GM03348 (cell line): ENCODE measurements at places on chromosomes 7 and 10.

GRCh38 chr10:51729822-51730555 is 30.6 kb upstream of the CSTF2T start:
- no peak for DNase-seq

- DNase-seq, result no peak
Measured at GRCh38 chr7:140232957-140233917, 56.5 kb upstream of the KDM7A start.

DNA sequence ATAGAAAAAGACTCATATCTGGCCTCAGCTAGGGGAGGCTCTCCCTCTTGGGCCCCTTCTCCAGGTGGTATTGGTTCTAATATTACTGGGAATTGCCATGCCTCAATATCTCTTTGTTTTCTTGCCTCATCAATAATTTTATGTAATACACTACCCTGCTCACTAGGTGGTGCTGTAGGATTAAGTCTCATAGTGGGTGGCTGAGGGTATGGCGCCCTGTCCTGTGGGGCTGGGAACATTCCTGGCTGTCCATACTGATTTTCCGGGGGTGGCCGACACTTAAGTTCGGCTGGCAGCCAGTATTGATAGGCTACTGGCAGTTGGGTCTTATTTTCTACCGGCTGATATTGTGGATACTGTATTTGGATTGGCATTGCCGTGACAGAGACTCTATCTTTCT is 9.0 kb upstream of the TAS2R3 start:
- peak; percentile 15 for DNase-seq

DNA sequence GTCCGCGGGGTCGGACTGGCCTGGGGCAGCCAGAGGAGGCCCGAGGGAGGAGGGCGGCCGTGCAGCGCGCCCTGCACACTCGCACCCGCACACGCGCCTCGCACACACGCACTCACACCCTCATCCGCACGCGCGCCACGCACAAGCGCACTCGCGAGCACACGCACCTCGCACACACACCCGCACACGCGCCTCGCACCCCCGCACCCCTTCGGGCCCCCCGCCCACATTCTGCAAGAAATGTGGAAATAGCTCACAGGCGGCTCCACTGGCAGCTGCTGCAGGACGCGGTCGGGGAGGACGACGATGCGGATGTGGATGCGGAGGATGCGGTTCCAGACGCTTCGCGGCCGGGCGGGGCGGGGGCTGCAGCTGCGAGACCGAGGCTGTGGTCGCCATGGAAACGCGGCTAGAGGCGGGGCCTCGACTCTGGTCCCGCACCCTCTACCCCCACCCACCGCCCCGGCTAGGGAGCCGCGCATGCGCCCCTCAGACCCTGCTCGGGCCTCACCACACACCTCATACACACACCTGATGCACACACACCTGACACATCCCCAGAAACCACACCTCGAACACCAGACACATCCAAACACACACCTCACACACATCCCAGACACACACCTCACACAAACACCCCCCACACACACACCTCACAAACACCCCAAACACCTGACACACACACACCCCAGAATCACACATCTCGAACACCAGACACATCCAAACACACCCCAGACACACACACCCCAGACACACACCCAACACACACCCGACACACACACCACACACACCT is at the start of gene CALY:
CALY (minus strand) TSS at position 320 of the 793 bp plus-strand sequence. CDS start 7,907 bp downstream, outside the sequence.
- no peak for DNase-seq

DNA sequence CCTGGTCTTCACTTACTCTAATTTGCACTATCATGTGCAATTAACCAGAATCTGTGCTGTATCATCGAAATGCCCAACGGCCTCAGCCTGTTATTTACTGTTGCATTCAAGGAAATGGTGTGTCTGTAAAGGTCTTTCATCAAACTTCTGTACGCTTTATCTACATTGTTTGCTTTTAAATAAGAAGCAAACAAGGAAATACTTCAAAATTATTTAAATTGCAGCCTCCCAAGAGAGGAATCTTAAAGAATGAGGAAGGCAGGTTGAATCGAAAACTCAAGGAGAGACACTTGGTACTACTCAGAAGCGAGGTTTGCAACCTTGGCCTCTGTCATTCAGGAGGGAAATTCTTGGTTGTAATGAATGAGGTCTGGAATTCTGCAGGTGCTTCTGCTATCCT is 40.7 kb downstream of the MGAM start:
- DNase-seq, result no peak

GRCh38 chr7:137652721-137653120 is 194.1 kb downstream of the DGKI start:
- DNase-seq, result peak; percentile 31

DNA sequence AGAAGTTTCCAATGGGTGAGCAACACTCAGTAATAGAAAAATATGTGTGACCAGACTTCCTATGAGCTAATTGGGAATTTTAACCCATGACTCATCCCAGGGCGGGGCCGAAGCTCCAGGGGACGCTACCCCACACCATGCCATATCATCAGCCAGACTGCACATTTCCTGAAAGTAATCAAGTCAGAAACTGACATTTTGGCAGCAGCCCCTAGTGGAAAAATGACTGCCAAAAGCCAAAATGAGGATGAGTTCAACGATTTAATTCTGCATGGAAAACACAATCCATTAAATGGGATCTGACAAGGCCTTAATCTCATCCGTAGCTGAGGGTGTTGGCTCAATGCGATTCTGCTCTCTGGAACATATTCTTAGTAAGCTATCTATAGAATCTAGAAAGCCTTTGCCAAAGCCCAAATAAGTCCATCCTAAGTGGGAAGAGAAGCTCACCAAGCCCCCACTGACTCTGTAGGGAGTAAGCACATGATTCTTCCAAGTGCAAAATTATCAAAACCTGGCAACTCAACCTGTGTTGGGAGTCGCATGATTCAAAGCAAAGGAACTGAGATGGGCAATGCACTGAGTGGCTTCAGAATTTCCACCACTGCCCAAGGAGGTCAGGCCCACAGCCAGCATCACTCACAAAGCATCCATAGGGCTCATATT is 93.1 kb upstream of the PDE1C start:
- peak; percentile 75 for DNase-seq

DNA sequence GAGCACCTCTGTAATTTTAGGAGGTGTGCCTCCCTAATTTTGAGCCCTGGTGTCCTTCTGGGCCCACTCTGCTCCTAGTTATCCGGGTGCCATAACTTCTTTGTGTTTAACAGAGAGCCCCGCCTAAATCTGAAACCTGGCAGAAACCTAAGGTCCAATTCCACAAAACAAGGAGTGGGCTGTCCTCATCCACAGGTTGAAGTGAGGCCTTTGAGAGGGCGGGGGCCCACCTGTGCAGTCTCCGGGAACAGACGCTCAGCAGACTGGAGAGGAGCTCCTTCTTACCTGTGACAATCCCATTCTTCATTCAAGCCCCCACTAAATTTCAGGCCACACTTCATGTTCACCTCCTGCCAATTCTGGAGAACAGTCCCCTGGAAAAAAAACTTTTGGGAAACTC is 10.9 kb downstream of the TMEM72 start:
- no peak for DNase-seq

DNA sequence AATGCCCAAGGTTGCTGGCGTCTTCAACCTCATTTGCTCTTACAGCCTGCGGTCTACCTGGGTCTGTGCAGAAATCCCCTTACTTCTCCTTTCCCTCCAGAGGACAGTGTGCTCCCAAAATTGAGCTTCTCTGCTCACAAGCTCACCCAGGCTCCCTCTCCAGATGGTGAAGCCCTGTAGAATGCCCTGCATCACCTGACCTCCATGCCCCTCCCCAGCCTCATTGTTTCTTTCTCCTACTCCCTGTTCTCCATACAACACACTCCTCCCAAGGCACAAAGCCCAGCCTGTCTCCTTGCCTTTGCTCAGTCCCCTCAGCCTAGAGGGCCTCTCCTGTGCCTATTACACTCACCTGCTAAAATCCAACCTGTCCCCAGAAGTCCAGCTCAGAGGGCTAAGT is 3.5 kb downstream of the CRHR2 start:
- DNase-seq, result no peak

- DNase-seq, result no peak
Measured at GRCh38 chr7:33666531-33666930, 238.8 kb upstream of the BMPER start.

- DNase-seq, result no peak
Measured at GRCh38 chr10:51955696-51956095, 256.3 kb upstream of the CSTF2T start.

- DNase-seq, result no peak
Measured at GRCh38 chr10:88228130-88228529, 355.0 kb downstream of the RNLS start.
